ENCODE measurements at places on chromosomes 3 and 15.

DNA sequence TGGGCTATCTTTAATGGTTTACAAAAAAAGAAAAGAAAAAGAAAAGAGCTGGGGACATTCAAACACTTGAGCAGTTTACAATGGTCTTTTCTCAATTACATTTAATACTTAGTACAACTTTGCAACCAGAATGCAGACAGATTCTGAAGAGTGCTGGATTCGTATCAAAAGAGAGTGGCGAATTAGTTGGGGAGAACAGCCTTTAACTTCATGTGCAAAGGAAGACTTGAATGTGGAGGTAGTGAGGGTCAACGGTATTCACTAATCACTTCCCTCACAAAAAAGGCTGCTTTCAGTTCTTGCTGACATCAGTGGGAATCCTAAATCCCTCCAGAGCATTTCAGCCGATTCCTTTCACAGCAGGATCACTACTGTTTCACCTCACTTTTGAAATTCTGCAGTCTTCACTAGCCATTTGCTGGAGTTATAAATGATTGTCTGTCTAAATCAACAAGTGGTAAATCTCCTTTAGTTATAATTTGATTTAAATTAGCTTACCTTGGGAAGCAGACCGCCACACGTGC, 323.0 kb upstream of the SEMA6D start:
- DNase-seq, result no peak

GRCh38 chr3:137110392-137110996, 152.7 kb downstream of the IL20RB start:
- no peak for DNase-seq

DNA sequence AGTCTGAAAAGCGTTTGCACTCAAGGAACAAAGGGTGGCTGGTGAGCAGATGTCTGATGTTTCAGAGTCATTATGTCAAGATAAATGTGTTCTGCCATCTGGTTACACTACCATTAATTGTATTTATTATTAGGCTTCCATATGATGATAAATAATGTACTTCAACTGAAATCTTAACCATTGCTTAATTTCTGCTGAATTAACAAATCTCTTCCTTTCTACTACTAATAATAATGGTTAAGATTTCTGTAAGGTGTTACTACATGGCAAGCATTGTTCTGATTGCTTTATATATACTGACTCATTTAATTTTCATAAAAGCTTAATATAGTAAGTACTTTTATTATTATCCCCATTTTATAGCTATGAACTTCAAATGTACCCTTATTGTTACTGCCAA, 68.4 kb upstream of the GALNT15 start:
- no peak for DNase-seq

- no peak for DNase-seq
These were observed 55.0 kb upstream of the RPL32 start for GRCh38 chr3:12896063-12896985.

- no peak for DNase-seq
These were observed 79.7 kb upstream of the FLNB start for GRCh38 chr3:57928511-57928910.

DNA sequence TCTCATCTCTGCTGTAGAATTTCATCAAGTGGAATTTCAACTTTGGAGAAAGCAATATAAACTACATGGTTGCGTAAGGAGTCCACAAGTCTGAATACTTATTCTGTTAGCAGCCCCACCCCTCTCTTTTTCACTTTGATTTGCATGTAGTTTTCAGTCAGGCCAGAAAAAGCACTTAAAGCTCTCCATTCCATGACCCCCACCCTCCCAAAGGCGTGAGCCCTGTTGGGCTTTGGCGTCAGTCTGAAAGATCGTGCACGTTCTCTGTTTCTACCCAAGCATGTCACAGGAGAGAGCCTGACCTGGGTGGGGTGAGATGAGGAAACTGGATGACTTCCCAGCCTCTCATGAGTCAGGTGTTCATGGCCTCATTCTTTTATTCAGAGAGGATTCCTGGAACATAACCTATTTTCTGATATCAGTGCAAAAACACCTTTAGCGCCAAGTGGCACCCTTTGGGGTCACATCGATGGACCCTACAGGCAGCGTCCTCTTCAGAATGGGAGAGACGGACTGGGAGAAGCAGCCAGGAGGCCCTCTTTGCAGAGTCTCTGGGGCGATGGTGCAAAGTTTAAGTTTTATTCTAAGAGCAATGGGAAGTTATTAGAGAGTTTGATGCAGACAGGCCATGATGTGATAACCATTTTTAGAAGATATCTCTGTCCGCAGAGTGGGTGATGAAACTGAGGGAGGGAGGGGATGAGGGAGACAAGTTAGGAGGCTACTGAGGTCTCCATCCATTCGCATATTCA, 55.8 kb downstream of the LSM3 start:
- no peak for DNase-seq

GRCh38 chr3:85758442-85758841, 799.7 kb downstream of the CADM2 start:
- no peak for DNase-seq

- no peak for DNase-seq
These were observed 136.7 kb downstream of the CCNL1 start for GRCh38 chr3:157023226-157023625.

DNA sequence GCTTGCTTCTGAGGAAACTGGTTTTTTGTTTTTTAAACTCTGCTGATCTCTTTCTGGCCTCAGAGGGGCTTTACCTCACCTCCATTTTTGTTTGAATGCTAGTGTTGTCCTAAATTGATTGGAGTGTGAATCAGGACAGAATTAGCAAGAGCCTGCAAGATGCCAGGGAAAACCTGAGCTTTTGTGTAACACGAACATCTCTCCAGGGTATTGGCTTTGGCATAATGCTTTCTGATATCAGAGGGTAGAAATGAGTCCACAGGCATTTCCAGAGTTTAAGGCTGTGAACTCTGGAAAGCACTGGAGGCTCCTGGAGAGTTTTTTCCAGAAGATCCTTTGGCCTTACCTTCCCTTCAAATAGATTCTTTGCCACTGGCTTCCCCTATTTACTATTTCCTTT, 87.1 kb downstream of the WDR76 start:
- DNase-seq, result no peak

DNA sequence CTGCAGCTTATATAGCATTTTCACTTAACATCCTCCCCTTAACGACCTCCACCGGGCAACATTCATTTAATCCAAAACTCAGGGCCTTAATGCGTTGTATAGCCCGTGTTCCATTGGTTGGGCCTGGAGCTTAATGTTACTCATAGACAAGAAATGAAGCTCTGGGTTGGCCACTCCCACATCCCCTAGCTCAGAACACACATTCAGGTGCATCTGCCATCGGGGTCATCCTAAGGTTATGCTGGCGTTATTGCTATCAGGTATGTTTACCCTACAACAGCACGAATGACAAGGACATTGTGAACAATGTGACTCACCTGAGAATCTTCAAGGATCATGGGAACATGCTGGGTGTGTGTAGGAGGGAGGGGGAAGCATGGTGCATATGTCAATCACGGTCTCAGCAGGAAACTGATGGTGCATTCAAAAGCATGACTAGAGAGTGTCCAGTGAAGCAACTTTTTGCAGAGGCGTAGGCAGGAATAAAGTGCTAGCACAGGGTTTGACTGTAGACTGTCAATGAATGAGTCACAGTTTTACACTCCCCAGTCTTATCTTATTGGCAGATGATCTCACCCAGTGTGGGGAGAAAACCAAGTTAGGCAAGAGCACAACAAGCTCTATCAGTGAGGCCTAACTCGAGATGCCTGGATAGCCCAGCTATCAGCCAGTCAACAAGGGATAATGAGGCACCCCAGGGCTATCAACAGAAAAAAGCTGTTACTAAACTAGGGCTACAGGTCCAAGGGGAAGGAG, 402.1 kb upstream of the MCTP2 start:
- DNase-seq, result peak; percentile 23

DNA sequence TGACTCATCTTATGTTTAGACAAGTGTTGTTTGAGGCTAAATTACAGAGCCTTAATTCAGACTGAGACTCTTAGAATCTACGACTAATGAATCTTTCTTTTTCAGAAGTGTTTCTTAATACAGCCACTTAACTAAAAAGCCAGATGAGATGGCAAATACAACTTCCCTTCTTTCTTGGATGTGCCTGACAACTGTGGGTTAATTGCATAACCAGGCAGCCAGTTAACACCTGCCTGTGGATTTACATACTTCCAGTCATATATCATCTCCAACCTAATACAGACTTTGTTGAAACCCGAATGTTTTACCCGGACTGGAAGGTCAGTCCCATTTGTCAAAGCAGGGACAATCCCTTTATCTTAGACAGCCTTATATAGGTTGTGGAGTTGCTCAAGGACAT, 297.6 kb downstream of the VPS13C start:
- DNase-seq, result no peak

GRCh38 chr3:46898321-46899150, 21.0 kb downstream of the PTH1R start:
- DNase-seq, result no peak

DNA sequence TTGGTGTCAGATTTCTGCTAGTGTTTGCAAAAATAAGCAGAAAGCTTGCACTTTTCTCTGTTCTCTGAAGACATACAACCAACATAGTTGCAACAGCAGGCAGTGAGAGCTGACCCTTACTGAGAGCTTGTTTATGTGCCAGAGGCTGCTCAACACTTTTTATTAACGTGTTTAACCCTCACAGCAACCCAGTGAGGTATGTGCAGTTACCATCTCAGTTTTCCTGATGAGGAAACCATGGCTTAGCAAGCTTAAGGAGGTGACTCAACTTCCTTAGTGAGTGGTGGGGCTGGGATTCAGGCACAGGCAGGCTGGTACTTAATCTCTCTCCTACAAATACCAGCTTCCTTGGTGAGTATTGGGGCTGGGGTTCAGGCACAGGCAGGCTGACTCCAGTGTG, 158.1 kb upstream of the CTDSPL start:
- no peak for DNase-seq

DNA sequence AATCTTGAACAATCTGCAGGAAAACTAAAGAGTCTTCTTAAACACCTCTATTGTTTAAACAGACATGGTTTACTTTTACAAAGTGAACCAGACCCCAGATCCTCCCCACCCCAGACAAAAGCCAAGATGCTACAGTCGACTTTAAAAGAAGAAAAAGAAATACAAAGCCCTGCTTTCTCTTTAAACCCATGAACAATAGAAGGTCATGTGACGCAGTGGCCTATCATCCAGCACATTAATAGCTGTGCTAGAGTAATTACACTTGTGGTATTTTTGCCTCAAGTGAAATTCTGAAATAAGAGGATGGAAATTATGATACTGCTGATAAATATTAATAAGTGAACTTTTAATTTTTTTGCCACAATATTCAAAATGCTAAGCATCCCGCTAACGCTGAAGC, 613.4 kb downstream of the FOXP1 start:
- no peak for DNase-seq

GRCh38 chr15:57671636-57672035, 34.9 kb upstream of the POLR2M start:
- DNase-seq, result no peak

- peak; percentile 69 for DNase-seq
These were observed 84.4 kb downstream of the SEMA5B start for GRCh38 chr3:122942937-122943827.

DNA sequence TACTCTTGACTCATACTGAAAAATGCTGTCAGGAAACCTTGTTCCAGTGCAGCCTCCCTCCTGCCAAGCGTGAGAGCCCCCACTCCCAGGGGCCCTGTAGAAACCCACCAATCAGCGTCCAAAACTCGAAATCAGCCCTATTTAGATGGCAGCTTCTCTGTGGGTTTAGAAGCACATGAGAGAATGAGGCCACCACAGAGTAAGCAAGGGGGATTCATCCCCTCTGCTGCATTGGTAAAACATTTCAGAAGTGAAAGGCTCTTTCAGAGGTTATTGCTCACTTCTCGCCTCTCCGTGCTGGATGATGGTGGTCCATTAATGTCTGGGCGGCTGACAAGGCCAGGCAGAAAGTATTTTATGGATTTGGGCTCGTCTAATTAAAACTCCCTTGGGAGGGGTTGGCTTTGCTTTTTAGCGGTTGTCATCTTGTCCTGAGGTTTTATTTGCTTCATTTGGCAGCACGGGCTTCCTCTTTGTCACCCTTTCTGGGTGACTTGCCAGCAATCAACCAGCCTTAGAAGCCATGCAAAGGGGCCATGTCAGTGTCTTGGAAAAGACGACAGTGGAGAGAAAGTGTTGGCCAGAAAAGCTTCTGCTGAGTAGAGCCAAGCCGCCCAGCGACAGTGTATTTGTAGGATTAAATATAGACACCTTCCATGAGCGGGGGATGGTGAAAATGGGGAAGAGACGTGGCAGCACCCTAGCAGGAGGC, 145.5 kb downstream of the ATP10A start:
- no peak for DNase-seq

- no peak for DNase-seq
These were observed at the start of gene ITIH3 for GRCh38 chr3:52794612-52795099. Gene ITIH3 (plus strand): TSS chr3:52794796. CDS start chr3:52794804, 8 bp downstream.

DNA sequence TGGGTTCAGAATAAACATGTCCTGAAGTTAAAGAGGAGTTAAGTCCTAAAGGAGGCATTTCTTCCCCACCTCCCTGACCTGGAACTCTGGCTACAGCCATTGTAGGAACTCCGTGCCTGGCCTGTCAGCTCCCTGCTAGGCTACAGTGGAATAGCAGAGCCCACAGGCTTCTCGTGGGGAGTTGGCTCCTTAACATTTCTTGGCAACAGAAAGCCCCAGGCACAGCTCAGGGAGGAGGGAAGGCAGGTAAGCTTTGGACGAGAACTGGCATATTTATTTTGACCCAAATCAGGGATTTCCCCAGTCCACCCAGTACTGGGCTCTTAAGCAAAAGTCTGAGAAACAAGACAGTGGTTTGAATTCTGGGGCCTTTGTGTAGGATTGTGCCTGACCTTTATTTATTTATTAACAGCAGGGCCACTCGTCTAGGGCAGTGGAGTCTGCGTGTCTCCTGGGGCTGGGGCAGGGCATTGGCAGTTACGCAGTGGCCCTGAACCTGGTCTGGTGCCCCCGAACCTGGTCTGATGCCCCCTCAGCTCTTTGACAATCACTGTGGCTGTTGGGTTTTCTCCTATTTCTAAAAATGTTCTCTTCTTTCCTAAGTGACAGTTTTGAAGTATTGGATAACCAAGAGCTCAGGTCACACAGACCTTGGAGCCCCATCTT, 7.9 kb upstream of the ISG20 start:
- DNase-seq, result no peak

- no peak for DNase-seq
These were observed 855.5 kb downstream of the ROBO1 start for GRCh38 chr3:78912259-78912658.

GRCh38 chr3:2656806-2657777, 453.1 kb downstream of the IL5RA start:
- DNase-seq, result no peak

DNA sequence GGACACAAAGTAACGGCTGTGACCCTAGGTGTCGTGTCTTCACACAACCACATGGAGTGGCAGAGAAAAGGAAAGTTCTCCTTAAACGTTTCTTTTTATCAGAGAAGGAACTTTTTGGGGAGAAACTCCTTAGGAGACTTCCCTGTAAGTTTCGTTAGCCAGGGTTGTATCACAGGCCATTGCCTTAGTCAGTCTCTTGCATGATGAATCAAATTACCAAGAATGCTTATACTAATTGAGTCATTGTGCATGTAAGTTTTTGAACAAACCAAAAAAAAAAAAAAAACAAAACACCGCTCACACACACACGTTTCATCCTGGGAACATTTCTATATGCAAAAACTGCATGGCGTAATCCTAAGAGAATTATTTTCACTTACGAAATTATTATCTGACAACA, 150.4 kb upstream of the SATB1 start:
- no peak for DNase-seq
